Glomerular endothelial cell (primary cell): ENCODE measurements at places on chromosomes 12 and 14.

DNA sequence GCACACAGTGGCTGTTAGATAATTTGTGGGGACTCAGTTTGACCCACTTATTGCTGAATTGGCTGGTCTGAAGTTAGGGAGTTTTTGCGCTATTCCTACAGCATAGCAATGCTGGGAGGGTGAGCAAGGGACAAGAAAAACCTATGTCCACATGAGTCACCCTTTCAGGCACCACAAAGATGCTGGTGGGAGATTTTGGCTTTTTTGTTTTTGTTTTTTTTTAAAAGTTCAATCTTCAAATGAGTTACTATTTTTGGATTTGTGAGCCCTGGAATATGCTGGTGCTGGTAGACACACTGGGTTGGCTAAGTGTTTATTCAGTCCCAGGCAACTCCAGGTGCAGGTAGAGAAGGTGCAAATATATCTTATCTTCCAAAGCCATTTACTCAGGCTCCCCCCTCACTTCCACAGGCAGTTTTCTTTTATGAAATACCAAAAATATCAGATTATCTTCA, 143.4 kb downstream of the BTG1 start:
- no peak for DNase-seq

DNA sequence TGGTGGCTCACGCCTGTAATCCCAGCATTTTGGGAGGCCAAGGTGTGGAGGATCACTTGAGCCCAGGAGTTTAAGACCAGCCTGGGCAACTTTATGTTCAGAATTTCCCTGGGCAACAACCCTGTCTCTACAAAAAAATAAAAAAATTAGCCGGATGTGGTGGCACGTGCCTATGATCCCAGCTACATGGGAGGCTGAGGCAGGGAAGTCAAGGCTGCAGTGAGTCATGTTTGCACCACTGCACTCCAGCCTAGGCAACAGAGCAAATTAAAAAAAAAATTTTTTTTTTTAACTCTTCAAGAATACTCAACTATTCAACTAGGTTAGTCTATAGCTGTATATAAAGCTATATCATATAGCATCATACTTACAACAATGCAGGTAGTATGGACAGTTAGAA, 113.0 kb downstream of the RALGAPA1 start:
- no peak for DNase-seq

GRCh38 chr12:29067430-29067829, 81.6 kb upstream of the FAR2 start:
- no peak for DNase-seq

DNA sequence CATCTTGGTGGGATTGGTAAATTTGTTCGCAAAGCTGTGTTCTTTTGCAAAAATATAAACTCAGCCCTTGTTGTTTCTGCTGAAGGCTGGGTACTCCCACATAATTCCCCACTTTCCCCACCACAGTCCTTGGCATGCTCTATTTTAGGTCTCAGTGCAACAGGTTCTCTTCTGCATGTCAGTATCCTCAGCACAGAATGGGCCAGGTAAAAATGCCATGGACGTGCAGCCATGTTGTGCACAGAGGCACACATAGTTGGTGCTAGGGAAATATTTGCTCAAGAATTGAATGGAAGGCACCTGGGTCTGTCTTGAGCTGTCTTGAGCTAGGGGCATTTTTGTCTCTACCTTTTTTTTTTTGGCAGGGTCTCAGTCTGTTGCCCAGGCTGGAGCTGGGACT, 87.8 kb upstream of the LHX5 start:
- DNase-seq = no peak

DNA sequence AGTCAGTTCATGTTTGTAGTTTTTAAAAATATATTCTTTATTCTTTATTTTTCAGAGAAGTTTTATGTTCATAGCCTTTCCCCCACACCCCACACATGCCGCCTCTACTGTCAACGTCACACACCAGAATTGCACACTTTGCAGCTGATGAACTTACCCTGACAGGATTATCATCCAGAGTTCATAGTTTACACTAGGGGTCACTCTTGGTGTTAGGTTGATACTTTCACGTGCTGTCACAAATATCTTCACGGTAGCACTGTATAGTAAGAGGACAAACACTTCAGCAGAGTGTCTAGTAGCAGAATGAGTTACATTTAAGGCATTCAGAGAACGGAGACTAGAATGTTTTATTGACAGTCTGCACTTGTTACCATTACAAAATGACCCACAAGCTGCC, 5.1 kb downstream of the DPPA3 start:
- DNase-seq = no peak

DNA sequence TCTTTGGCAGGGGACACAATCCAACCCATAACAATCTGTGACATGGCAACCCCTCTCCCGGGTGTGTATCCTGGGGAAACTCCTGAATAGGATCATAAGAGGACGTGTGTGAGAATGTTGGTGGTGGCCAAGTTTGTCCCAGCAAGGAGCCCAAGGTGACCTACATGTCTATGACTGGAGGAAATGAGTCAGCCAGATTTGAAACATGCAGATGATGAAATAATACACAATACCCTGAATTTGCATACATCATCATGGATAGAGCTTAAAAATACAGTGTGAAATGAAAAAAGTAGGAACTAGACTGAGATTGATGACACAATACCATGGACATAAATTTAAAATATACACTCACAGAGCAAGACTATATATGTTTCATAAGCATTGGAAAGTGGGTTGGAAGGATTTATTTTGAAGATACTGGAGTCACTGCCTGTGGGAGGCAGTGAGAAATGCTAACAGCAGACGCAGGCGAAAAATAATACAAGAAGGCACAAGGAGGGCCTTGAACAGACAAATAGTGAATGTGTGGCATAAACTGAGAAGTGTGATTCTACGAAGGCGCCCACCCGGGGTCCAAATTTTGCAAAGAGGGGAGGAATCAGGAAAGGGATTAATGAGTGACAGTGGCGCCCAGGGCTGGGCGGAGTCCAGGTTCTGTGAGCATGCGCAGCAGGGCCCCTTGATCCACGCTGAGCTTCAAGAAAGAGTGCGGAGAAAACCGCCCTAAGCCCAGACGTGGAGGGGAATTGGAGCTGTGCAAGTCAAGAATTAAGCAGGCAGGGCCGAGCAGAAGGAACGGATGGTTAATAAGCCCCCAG, 7.0 kb upstream of the MAP1LC3B2 start:
- DNase-seq = no peak

GRCh38 chr14:35034440-35034833, 11.6 kb upstream of the FAM177A1 start:
- no peak for DNase-seq

DNA sequence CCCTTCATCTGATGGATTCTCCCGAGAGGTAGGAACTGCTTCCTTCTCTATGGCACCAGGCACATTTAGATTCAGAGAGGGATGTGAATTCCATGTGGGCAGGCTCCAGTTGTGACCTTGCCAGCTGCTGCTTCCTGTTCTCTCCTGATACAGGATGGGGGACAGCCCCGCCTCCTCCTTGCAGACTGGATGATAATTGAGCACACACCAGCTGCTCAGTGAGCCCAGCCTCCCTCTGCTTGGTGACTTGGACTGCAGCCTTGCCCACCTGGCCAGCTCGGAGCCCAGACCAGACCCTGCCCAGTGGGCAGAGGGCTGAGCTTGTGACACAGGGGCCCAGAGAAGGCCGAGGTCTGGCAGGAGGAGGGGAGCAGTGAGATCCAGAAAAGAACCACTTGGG, 90.2 kb downstream of the CALM1 start:
- no peak for DNase-seq

DNA sequence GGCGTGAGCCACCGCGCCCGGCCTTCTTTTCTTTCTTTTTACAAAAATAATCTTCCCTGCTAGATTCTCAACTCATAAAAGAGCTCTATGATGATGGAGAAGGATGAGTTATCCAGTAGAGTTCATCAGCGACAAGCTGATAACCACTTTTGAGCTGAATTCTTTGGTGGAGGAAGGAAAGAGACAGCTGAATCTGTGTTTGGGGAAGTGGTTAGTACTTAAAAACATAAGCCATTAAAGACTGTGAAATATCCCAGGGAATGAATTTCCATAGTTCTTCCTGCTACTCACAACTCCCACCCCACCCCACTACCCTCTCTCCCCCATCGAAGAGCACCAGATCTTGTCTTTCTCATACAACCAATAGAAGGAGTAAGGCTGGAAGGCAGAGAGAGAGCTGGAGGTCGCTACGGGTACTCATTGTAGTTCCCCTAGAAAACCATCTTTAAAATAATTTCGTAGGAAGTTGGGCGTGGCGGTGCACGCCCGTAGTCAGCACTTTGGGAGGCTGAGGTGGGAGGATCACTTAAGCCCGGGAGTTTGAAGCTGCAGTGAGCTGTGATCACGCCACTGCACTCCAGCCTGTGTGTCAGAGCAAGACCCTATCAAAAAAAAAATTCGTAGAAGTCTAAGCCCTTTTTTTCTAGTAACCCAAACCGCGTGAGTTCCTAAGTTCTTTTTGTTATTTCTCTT, 647 bp upstream of the ESPL1 start:
- no peak for DNase-seq

DNA sequence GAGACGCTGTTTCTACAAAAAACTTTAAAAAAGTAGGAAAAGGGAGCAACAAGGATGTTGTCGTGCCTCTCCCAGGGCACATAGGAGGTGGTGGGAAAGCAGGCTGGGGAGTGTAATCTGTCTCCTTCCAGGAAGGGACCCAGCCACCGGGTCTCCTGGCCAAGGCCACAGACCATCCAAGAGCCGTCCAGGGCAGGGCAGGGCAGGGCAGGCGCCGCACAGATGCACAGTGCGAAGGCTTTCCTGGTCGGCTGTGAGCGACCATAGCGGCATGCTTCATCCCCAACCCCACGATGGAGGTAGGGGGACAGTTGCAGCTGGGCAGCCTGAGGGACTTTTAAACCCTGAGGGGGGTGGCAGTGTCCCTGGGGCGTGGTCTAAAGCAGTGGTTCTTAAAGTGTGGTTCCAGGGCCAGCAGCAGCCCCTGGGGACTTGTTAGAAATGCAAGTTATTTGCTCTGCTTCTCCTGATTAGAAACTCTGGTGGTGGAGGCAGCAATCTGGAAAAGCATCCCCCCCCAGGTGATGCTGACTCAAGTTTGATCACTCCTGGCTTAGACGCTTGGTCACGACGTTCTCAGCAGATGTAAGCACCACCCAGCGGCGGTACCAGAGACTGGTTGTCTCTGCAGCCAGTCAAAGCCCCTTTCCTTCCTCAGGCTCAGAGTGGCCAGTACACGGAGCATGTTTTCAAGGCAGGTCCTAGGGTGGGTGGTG, 197.4 kb upstream of the PRMT8 start:
- no peak for DNase-seq

GRCh38 chr14:71397371-71397770, 490.1 kb downstream of the PCNX1 start:
- DNase-seq = no peak

- DNase-seq = no peak
These were observed 119.7 kb downstream of the PTCSC3 start for GRCh38 chr14:36056845-36057244.

DNA sequence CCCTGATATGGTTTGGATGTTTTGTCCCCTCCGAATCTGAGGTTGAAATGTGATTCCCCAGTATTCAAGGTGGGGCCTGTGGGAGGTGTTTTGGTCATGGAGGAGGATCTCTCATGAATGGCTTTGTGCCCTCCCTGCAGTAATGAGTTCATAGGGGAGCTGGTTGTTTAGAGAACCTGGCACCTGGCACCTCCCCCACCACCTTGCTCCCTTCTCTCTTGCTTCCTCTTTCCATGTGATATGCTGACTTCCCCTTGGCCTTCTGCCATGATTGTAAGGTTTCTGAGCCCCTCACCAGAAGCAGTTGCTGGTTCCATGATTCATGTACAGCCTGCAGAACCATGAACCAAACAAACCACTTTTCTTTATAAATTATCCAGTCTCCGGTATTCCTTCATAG, 32.6 kb downstream of the CD163L1 start:
- DNase-seq = no peak
